Memory B cell (primary cell): ENCODE measurements at places on chromosomes 3 and 15.
A peak's percentile ranks its signal among the peaks of the same experiment; 100 is the strongest.

DNA sequence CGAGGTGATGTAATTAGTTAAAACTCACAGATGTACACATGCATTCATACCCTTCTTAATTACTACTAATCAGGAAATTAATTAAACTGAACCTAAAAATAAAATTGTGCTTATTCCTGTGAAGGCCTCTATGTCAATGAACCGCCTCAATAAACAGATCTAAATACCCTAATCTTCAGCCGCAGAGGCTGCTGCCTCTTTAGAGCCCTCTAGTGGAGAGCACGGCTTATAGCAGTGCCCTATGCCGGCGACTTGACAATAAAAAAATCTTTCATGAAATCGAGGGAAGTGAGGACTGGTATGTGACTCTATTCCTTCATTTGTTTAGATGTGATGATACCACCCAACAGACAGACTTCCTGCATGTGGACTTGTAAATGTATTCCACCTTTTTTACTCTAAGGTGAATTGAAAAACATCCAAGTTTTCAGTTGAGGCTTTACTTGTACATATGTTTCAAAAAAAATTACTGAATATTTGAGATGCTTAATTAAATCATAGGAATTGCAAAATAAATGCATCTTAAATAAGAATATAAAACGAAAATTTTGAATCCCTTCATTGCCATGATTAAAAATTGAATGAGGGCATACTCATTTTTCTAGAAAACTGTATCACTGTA, 8.3 kb upstream of the EPHA3 start:
- DNase-seq: peak; percentile 26

DNA sequence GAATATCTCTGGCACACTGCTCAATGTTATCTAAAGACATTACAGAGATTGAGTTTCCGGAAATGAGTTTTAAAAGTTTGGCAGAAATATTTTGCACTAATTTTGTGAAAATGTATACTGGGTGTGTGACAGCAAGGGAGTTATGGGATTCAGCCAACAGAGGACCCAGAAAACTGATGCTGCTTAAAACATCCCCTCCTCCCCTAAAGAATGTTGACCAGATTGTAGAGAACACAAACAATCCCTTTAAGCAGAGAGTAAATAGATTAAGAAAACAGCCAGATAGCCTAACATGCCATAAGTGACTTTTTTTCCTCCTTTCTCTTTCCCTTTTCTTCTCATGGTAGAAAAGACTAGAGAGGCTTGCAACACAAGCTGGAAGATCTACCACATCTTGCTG, 928.0 kb upstream of the ALCAM start:
- DNase-seq: no peak

- DNase-seq: no peak
Measured at GRCh38 chr3:56192001-56192400, 276.3 kb downstream of the ERC2 start.

- no peak for DNase-seq
Measured at GRCh38 chr3:146313746-146314111, 62.8 kb upstream of the PLSCR4 start.

DNA sequence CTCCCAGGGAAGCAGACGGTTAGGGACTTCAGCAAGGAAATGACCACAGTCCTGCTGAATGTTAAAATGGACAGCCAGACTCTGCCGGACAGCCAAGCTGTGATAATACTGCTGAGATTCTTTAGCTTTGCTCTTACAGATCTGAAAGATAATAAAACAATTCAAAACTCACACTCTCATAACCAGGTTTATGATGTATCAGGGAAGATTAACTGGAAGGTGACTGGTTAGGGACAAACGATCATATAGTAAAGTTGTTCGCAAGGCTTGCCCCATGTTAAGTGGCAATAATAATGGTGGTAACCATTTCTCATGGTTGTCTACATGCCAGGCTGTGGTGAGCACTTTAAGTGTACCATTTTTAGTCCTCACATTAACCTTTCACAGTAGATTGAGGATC, 44.3 kb upstream of the TSPAN3 start:
- DNase-seq: no peak

- DNase-seq: no peak
Measured at GRCh38 chr3:24339266-24339825, 155.3 kb downstream of the THRB start.

GRCh38 chr15:40754574-40754882, 526 bp downstream of the RMDN3 start:
- DNase-seq: no peak

- DNase-seq: no peak
Measured at GRCh38 chr15:52252781-52253180, 42.8 kb downstream of the MYO5C start.

DNA sequence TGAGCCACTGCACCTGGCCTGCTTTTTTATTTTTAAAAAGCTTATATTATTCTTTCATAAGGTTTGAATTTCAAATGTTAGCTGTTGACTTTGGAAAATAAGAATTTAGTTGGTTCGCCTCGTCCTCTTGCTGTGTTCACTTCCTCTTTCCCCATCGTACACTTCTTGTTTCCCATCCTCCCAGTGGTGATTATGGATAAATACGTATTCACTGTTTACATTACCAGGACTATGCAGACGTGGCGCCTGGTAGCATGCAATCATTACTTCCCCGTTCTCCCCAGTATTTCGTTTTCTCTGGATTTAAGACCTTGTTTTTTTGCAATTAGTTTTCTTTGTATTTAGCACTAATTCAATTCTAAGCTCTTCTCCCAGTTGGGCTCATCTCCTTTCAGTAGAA, 70.1 kb downstream of the LMLN start:
- no peak for DNase-seq

DNA sequence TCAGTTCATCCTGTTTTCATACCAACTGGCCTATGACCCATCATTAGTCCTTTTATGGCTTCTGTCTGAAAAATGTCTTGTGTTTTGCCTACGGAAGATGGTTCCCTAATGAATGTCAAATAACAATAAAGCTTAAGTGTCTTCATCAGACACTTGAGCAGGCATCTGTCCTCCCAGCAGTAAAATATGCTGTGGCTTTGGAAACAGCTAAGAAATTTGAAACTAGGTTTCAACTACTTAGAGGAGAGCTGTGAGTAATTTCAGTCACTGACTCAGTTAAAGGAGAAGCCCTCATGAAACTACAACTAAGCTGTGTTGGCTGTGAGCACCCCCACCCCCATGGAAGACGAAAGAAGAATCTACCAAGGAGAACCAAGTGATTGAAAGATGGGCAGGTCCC, 409.4 kb upstream of the PPP2R3A start:
- DNase-seq: no peak

DNA sequence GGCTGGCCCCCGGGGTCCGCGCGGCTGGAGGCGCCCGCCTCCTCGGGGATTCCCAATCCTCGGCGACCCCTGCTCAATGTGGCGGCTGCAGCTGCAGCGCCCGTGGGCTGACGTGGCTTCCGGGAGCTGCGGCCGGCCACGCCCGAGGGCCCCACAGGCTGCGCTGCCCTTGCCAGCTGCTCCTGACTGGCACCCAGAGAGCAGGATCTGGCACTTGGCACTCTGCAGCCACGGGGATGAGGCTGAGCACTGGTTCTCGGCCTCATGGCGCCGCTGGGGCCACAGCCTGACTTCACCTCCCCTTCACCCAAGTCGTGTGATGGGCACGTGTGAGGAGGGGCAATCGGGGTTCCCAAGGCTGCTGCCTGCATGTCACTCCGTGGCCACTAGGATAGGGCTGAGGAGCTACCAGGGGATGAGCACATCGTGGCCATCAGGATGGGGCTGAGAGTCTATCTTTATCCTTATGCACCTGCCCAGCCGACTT, 267.8 kb upstream of the FRG2C start:
- DNase-seq: no peak

- no peak for DNase-seq
Measured at GRCh38 chr15:62782071-62782841, 260.3 kb upstream of the TPM1 start.

DNA sequence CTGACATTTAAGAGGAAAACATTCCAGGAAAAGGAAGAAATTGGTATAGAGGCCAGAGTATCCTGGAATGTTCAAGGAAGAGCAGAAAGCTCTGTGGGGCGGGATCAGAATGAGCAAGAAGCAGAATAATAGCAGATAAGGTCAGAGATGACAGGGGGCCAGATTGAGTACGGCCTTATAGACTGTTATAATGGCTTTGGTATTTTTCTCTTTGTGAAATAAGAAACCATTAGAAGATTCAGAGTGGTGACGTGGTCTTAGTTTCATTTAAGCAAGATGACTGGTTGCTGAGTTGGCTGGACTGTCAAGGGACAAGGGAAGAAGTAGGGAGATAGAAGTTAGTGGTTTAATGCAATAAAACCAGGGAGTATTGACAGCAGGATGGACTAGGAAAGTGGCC, 218.3 kb upstream of the SOX2 start:
- no peak for DNase-seq

DNA sequence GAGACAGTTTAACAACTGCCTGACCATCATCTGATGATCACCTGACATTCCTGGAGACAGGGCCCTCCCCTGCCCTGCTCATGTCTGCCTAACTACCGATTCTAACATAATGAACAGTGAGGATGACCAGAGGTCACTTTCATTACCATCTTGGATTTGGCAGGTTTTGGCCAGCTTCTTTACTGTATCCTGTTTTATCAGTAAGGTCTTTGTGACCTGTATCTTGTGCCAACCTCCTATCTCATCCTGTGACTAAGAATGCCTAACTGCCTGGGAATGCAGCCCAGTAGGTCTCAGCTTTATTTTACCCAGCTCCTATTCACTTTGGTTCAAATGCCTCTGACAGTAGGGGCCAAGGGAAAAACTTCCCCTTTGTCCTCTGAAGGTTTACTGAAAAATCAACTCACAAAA, 40.2 kb downstream of the METTL6 start:
- DNase-seq: no peak

DNA sequence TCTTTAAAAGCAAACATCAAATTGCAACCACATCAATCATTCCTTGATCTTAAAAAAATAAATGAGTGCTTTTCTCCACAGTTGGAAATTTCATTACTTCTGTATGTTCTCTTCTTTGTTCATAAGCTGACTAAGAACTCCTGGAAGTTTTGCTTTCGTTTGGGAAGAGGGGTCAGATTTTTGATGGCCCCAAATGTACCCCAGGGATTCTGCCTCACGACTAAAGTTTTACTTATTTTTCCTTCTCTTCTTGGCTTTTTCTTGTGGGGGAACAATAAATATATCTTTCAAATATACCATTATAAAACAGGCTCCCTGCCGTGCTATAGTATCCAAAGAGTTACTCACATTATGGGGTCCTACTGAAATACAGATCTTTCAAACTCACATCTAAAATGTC, 215.0 kb upstream of the CDIN1 start:
- DNase-seq: no peak

GRCh38 chr3:69748503-69748902, 9.2 kb downstream of the MITF start:
- no peak for DNase-seq

- DNase-seq: no peak
Measured at GRCh38 chr3:48426401-48426909, 3.4 kb downstream of the PLXNB1 start.

GRCh38 chr15:43274136-43274535, 7.4 kb upstream of the TGM5 start:
- DNase-seq: no peak

DNA sequence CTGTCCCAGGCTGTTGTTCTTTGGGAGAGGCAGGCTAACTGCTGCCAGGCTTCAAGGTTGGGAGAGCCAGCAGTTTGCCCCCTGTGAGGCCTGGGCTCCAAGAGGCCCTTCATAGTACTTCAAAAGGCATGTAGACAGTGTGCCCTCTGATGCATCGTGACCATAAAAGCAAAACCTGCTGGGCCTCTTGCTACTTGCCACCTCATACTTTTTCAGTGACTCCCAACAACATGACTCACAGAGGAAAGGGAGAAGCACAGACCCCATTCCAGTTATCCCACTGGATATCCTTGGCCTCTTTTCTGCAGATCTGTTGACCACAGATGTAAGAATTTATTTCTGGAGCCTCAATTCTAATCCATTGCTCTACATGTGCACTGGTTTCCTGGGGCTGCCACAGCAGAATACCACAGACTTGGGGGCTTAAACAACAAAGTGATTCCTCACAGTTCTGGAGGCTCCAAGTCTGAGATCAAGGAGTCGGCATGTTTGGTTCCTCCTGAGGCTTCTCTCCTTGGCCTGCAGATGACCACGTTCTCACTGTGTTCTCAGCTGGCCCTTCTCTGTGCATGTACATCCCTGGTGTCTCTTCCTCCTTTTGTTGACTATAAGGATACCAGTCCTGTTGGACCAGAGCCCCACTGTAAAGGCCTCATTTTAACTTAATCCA, 8.9 kb upstream of the NSMCE3 start:
- no peak for DNase-seq

- no peak for DNase-seq
Measured at GRCh38 chr15:60006203-60006862, 2.2 kb downstream of the FOXB1 start.

GRCh38 chr15:41622901-41623300, 37.3 kb upstream of the MGA start:
- no peak for DNase-seq

DNA sequence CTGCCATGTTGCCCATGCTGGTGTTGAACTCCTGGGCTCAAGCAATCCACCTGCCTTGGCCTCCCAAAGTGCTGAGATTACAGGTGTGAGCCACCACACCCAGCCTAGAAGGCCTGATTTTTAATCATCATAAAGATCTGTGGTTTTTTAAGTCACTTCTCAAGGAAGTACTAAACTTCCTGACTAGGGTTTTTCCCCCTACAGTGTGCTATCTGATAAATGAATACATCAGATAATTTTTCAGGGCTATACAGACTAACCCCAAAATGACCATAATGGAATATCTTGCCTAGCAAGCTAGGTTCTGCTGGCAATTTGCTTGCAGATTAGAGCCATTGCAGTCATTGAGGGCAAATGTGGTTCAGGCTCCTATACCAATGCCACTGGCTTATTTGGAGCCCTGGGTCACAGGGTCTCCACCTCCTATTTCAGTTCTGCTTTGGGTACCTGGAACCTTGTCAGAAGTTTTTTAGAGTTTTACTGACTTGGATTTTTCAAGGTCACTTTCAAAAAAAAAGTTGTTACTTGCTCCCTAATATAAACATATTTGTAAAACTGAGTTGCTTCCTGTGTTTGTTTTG, 80.8 kb downstream of the SLC49A4 start:
- no peak for DNase-seq

GRCh38 chr3:48273594-48274211, 32.8 kb downstream of the ZNF589 start:
- peak; percentile 59 for DNase-seq

DNA sequence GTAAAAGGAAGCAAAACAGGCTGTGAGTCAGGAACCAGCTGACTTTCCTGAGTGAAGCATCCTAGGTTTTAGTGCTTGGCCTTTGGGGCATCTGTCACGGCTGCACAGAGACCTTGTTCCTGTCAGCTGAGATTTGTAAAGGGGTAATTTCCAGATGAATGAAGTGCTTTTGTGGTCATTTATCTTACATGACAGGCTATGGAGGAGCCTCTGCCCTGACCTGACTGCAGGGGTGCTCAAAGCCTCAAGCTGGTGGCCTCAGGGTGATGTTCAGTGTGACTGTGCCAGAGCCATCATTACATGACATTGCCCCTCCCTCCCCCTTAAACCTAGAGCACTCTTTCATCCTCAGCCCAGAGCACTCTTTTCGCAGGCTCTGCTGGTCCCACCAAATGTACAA, 132.5 kb downstream of the ARNT2 start:
- DNase-seq: no peak
